ENCODE measurements at places on chromosomes 4 and X. TPM values are rescaled to one million over a fixed set of nuclear protein-coding genes. Genes with fewer than 3 reads are reported as not detected.

Gene CT45A8
- not detected for total RNA-seq

DNA sequence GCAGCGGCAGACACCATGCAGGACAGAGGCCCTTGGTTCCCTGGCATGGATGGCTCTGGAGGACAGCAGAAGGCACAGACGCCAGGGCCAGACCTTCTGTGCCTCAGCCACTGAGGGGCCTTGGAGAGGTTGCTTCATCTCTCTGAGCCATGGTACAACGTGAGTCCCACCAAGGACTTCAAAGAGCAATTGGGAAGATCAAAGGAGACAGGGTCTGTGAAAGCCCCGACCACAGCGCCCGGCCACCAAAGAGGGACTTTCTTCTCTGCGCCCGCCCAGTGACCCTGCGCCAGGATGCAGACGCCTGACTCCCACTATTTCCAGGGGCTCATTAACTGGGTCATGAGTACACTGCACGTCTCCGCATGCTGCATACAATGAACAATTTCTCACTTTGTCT, 174.0 kb downstream of the AFAP1 start:
- no peak for DNase-seq

- DNase-seq: no peak
Measured at GRCh38 chrX:103540145-103540544, 20.9 kb upstream of the RAB40A start.

GRCh38 chr4:153084980-153085630, 119.1 kb upstream of the TRIM2 start:
- peak; percentile 68 for DNase-seq

DNA sequence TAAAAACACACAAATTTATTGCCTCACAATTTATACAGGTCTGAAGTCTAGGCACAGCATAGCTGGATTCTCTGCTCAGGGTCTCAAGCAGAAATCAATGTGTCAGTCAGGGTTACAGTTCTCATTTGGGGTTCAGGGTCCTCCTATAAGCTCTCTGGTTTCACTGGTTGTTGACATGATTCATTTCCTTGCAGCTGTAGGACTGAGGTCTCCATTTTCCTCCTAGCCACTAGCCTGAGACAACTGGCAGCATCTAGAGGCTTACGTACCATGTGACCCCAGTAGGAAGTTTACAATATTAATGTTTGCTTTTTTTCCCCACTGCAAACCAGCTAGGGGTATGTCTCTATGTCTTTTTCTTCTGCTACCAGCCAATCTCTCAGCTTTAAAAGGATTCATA, 102.5 kb downstream of the CPEB2 start:
- no peak for DNase-seq

- DNase-seq: no peak
Measured at GRCh38 chr4:1402516-1403091, 3.6 kb downstream of the NKX1-1 start.

Measured in OCI-LY7 (cell line).